Glutamatergic neuron (in vitro differentiated cells): ENCODE measurements at places on chromosomes 5 and 9. TPM values are rescaled to one million over a fixed set of nuclear protein-coding genes. Genes with fewer than 3 reads are reported as not detected.
A peak's percentile ranks its signal among the peaks of the same experiment; 100 is the strongest.

DNA sequence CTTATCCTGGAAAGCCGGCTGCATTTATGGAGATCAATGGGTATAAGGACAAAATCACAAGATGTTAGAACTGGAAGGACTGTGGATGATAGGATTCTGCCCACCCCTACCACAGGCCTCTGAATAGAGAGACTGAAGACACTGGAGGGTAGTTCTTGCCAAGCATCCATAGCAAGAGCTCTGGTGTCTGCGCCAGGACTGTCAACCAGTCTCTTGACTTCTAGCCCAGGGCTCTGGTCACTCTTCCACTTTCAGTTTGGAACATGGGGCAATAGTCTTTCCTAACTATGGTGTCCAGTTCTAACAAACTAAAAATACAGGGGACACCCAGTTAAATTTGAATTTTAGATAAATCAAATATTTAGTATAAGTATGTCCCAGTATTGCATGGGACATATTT lies 23.4 kb downstream of the LARP1 start:
- DNase-seq: no peak

The FOXI1 gene
- total RNA-seq: not detected

GRCh38 chr9:106862110-106862820 lies 701 bp upstream of the ZNF462 start:
- peak; percentile 80 for DNase-seq

The CXCL14 gene
- total RNA-seq: 0.32 TPM

DNA sequence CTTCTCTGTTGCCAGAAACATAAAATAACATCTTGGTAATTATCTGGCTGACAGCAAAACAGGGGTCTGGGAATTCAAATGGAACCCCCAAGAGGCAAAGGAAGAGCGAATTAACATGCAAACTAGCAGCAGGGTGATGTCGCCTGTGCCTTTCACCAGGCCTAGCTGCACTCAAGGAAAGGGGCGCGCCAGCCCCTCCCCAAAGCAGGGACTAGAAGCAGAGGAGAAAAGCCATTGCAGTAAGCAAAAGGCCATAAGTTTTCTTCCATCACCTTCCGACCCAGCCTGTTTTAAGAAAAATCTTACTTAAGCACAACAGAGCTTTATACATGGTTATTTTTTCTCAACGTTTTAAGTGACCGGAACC lies 539 bp downstream of the POC5 start:
- DNase-seq: peak; percentile 46

The NKD2 gene
- 41.7 TPM for total RNA-seq

- DNase-seq: peak; percentile 81
These were observed at the start of gene PCDHGC4 for GRCh38 chr5:141484641-141485311. TSS of gene PCDHGC4 (plus strand) at chr5:141485030. CDS start at chr5:141485174, 144 bp downstream.

GRCh38 chr5:73442231-73442811 lies 6.3 kb downstream of the FOXD1 start:
- no peak for DNase-seq

- no peak for DNase-seq
These were observed 95.0 kb upstream of the ARRDC3 start for GRCh38 chr5:91478096-91478495.

DNA sequence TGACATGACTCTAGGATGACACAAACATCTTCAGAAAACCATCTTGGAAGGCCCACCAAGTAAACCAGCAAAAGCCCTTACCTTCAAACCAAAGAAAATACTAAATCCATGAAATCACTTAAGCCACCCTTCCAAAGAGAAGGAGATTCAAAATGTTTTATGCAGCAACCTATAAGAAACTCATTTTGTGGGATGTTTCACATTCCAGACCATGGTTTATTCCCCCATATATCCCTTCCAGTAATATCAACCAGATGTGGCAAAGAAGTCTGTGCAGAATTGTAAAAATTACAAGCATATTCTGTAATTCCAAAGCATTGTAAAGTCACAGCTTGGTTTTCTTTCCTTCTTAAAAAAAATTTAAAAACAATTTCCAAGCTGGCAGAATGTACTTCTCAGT lies 117.4 kb downstream of the SLIT3 start:
- DNase-seq: no peak

DNA sequence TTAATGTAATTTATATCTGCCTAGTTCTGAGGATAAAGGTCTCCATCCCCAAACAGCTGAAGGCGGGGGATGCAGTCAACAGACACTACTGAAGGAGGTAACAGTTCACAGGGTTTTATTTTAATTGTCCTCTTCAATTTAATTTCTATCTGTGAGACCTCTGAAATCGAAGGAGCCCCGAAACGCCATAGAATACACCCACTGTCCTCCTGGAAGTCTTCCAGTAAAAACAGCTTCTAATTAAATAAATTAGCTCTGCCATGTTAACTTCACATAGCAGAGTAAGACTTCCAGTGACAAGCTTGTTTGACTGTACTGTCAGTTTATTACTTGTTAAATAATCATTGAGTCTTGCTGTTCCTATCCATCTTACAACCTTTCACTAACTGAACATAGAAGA lies 193.5 kb downstream of the SEC61B start:
- no peak for DNase-seq

DNA sequence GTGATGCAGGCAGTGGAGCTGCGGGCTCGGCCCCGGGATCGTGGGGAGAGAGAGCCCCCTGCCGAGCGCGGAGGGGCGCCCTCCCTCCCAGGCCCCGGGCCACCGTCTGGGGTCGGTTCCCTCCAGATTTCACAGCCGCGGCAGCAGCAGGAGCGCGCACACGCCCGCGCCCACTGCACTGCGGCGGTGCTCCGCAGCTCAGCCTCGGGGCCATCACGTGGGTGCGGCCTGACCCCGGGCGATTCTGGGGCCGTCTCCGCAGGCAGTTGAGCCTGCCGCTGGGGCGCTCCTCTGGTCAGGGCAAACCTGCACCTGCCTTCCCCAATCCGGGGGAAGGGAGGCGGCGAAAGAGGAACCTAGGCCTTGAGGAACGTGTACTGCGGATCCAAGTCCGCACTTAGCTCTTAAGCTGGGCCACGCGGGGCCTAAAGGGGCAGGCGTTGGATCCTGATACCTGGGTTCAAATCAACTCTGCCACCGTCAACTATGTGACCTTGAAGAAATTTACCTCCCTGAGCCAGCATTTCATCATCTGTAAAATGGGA lies 9.4 kb upstream of the DELE1 start:
- peak; percentile 69 for DNase-seq

- no peak for DNase-seq
These were observed 3.5 kb downstream of the SURF1 start for GRCh38 chr9:133352635-133353340.

DNA sequence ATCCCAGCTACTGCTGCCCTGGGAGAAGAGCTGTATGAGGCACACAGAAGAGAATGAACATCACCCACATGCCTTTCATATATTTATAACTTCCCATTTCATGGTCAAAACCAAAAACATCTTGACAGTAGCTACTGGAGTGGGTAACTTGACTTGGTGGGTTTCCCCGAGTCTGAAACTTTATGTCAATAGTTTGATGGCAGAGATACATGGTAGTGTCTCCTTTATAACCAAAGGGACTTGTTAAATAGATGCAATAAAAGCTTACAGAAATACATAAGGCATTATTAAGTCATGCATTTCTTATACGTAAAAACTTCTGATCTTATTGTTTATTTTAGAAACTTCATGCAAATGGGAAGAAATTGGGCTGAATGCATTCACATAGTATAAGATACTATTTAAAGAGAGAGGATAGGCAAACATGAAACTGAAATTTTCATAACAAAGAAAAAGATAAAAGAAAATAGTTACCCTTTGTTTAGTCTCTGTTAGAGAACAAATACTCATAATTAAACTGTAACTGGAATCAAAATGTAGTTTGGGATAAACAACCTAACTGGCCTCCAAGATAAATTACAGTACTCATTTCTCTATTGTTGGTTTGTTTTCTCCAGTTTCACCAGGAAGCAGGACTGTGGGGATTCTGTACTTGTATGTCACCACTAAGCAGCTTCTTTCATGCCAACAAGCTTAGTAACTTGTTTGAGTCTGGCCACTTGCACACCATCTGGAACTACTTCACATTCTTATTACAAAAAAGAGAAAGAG lies 459.3 kb upstream of the MEF2C start:
- DNase-seq: no peak

DNA sequence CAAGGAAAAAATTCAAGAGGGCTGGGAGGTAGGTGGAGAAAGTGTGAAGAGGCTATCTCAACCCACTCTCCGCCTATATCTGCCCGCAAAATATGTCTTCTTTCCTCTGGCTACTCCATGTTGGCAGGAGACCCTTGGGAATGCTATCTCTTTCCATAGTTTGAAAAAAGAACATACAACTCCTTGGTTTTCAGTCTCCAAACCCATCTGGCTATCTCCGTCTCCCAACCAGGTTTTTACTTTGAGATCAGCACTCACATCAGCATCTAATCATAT lies 109.9 kb upstream of the IFNE start:
- no peak for DNase-seq

The SPINK14 gene
- total RNA-seq: not detected

DNA sequence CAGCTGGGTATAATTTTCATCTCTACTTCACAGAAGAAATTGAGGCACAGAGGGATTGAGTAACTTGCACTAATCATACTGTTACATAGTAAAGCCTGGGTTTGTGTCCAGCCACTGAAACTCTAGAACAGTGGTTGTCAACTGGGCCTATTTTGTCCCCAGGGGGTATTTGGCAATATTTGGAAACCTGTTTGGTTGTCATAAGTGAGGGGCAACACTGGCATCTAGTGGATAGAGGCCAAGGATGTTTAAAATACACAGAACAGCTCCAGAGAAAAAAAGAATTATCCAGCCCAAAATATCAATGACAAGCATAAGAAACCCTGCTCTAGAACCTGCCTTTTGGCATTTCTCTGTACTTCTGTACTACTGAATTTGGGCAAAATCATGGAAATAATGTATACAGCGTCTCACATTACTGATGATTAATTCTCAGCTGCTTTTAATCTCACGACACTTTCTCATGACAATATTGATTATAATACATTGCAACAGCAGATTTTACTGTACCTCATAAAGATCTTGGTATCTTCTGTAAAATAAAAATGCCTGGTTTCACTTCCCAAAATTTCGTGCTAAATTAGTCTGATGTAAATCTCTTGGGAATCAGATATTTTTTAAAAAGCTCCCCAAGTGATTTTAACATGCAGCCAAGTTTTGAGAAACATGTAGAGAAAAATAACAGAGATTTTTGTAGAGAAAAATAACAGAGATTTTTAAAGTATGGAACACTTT lies 112.7 kb downstream of the RORB start:
- no peak for DNase-seq

DNA sequence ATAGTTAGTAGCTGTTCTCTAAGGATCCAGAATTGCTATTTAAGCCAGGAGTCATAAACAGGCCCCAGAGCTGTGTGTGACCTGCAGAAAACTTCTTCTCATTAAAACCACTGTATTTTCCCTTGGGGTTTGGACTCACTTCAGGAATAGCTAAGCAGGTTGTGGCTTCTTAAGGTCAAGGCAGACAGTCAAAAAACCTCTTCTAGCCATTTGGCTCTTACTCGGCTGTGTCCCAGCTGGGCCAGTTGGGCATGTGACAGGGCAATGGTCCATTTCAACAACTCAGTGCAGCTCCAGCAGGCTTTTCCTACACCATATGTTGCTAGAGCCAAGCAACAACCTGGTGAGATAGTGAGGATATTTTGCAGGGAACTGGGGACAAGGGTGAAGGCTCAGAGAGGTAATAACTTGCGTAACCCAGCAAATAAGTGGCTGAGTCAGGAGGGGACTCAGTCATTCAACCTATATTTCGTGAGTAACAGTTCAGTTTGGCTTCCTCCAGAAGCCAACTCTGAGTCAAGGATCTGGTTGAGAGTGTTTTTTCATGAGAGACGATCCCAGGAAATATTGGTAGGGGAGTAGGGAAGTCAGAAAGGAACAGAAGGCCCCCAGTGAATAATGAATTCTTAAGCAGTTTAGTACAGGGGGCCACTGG lies 115.4 kb upstream of the PPP2R2B start:
- DNase-seq: no peak

GRCh38 chr9:36441966-36442365 lies 41.9 kb upstream of the RNF38 start:
- no peak for DNase-seq

- DNase-seq: no peak
These were observed at the start of gene MZB1 for GRCh38 chr5:139389701-139390638. TSS of gene MZB1 (minus strand) at chr5:139389913. CDS start at chr5:139389856, 57 bp downstream.

DNA sequence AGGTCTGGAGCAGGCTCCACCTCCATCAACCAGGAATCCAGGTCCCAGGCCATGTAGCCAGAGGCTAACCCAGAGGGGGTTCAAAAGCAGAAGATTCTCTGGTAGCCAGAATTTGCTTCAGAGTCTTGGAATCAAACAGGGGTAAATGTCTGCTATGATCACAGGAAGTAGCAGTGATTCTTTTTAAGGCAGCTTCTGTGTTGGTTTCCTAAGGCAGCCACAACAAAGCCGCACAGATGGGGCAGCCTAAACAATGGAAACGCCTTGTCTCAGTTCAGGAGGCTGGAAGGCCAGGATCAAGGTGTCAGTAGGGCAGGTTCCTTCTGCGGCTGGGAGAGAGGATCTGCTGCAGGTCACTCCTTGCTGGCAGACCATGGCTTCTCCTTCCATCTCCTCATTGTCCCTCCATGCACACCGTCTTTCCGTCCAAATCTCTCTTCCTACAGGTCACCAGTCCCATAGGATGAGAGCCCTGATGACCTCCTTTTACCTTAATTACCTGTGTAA lies 167.3 kb downstream of the ROR2 start:
- DNase-seq: no peak

DNA sequence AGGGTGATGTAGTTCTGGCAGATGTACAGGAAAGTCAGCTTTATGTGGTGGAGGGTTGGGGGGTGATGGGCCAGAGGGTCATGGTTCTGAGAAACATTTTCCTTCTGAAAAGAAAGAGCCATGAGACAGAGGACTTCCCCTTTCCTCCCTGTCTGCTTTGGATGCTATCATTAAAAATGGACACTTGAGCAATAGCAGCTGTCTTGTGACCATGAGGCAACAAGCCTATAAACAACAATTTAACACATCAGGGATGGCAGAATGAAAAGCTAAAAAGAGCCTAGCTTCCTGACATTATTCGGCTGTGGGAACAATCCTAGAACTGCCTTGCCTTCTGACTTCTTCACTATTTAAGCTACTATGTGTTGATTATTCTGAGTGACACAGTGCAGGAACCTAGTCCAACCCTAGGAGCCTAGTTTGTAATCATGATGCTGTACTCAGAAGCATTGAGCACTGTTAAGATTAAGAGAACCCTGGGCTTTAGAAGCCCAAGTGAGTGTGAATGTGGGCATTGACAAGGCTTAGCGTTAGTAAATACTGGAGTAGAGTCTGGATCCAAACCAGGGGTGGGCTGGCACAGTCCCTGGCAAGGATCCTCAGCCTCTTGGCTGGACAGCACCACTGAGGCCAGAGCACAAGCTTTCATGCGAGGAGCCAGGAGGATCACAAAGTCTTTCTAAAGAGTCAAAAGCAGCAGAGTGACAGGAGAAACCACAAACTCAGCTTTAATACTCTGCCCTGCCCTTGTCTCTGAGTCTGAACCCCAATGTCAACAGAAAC lies 178.5 kb upstream of the EGFLAM start:
- no peak for DNase-seq

- DNase-seq: no peak
These were observed 1.6 kb downstream of the MED27 start for GRCh38 chr9:132077881-132078698.

GRCh38 chr5:57836921-57837320 lies 354.3 kb upstream of the ACTBL2 start:
- no peak for DNase-seq

The FSTL4 gene
- 29.0 TPM for total RNA-seq

GRCh38 chr9:28177142-28177541 lies 603.9 kb upstream of the C9orf72 start:
- no peak for DNase-seq
